ENCODE measurements at places on chromosomes 4 and X.
A peak's percentile ranks its signal among the peaks of the same experiment; 100 is the strongest.

GRCh38 chr4:145625677-145626622 lies 6.8 kb downstream of the MMAA start:
- DNase-seq = no peak

- no peak for DNase-seq
Measured at GRCh38 chr4:155975511-155975910, 21.8 kb upstream of the CTSO start.

- DNase-seq = no peak
Measured at GRCh38 chr4:104941661-104942062, 205.0 kb upstream of the TET2 start.

DNA sequence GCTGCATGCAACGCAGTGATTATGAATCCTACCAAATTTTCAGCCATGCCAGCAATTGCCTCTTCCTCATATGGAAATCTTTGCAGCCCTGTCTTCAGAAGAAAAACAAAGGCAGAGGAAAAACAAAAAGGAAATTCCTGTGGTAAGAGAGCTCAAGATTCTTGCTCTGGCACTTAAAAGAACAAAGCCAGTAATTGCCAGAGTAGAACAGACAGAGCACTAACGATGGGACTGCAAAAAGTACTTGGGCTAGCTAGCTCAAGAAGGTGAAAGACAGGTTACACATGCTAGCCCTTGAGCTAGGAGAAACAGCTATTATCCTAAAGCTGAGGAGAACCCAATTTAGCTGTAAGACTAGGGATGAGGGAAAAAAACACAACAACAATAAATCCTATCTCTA lies 582.3 kb downstream of the KCNIP4 start:
- DNase-seq = no peak

GRCh38 chr4:37934096-37934495 lies 26.1 kb upstream of the PTTG2 start:
- no peak for DNase-seq

DNA sequence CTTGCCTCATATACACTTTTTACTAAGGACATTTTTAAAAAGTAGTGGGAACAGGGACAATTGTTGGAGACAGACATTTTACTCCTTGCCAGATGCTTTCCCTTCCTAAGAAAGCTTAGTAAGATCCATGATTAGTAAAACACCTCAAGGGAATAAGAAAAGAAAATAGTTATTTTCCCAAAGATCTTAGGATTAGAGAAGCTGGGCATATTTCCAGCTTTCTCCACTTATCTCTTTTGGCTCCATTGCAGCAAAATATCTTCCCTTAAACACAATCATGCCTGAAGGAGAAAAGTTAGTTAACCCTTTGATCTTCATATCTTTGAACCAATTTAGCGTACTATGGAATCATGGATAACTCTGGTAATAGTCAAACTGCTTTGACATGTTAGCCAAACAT lies 257.9 kb downstream of the PCDH18 start:
- no peak for DNase-seq

DNA sequence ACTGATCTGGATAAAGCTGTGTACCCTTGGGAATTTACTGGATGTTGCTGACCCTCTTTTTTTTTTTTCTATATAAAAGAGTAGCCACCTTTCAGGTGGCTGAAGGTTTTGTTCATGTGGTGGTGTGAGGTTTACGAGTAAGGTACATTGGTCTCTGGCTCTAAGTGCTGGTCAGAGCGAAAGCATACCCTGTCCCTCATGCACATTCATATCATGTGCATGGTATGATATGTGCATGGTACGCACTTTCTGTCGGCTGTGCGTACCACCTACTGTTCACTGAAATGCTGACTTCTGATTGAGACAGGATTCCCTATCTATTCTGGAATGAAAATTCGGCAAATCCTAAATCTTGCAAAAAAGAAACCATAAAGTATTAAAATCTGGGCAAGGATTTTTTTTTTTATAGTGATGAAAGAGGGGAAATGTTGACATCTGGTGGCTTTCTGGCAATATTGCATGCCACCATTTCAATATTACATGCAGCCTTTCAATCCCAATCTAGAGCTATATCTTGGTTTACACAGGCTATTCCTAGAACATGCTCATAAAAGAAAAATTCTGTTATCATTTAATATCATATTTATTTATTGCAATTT lies 32.8 kb downstream of the FAM149A start:
- DNase-seq = no peak

DNA sequence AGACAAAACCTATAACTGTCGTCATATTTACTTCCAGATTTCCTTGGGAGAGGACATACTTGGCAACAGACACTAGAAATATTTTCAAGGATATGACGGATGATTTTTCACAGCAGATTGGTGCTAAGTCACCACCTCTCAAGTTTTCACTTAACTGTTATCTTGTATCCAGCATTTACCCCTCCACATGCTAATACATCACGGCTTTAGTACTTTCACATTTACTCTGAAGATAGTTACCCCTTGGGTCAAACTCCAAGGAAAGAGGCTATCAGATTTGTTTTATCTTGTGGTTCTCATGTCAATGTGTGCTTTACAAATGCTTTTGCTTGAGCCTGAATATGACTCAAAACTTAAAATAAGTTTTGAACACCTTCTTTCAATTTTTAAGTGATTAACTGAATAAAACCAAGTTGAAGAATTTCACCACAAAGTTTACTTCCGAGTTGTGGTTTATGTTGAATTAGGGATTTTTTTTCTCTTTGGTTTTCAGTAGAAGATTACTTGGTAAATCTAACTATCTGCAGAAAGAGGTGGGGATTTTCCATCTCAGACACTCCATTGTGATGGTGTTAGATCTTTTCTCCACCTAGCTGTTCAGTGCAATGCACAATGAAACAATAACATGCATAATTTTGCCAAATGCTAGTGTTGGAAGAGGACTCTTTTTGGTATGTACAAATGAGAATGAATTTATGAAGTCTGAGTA lies 75.4 kb upstream of the FAT1 start:
- no peak for DNase-seq

DNA sequence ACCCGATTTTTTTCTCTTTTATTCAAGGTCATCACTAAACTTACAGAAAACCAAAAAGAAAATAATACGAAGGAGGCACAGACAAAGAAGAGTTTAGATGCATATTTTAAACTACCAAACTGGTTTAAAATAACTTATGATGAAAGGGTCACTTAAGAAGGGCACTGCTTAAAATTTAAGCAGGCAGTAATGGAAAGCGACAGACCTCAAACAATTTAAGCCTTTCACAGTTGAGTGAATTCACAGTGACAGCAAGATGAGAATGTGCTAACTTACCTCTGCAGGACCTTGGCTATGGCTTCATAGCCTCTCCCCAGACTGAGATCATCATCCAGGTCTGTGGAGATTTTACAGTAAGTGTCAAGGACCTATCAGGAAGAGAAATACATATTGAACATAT lies 112.1 kb downstream of the TTC29 start:
- no peak for DNase-seq

DNA sequence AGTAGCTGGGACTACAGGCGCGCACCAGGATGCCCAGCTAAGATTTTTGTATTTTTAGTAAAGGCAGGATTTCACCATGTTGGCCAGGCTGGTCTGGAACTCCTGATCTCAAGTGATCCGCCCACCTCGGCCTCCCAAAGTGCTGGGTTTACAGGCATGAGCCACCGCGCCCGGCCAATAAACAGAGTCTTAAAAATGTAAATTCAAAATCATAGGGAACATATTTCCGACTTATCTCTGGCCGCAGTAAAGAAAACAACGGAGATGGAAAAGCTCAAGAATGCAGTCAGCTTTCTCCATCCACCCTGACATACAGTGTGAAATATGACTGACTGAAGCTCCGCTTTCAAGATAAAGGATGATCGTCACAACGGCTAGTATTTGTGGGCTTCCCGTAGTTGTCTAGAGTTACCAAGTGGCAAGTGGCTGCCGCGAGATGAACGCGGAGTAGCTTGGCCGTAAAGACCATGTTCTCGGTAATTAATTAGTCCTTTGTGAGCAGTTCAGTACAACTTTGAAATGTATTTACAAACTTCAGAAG lies 495.1 kb upstream of the FAT1 start:
- no peak for DNase-seq

GRCh38 chr4:169009286-169010124 lies 550 bp downstream of the CBR4 start:
- peak; percentile 62 for DNase-seq

GRCh38 chr4:145484225-145484846 lies 2.7 kb downstream of the SMAD1 start:
- DNase-seq = no peak

- no peak for DNase-seq
Measured at GRCh38 chrX:111167334-111167733, 71.3 kb downstream of the PAK3 start.
